ENCODE measurements at places on chromosomes 12 and 14.

DNA sequence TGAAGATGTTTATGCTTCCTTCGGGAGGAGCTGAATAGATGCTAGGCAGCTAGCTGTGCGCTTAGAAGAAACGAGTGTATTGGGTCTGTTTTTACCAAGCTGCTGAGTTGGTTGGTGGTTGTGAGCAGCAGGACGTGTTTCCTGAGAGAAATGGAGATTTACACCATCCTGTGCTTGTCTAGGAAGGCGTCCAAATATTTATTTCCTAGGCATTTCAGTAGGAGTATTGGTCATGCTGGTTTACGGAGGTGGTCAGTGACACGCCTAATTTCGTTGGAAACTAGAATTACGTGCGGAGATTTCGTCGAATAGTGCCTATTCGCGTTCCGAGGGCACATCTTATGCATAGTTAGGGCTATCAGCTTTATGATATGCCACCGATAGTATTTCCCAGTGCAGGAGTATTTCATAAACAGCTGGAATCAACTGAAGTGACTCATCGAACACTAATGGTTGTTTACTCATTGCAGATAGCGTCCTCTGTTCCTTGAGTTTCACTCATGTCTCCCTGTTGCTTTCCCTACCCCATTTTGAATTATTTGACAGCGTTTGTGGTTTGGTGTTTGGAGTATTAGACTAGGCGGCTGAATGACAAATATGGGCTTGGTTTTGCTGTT, 780 bp downstream of the TBC1D15 start:
- DNase-seq, result no peak

DNA sequence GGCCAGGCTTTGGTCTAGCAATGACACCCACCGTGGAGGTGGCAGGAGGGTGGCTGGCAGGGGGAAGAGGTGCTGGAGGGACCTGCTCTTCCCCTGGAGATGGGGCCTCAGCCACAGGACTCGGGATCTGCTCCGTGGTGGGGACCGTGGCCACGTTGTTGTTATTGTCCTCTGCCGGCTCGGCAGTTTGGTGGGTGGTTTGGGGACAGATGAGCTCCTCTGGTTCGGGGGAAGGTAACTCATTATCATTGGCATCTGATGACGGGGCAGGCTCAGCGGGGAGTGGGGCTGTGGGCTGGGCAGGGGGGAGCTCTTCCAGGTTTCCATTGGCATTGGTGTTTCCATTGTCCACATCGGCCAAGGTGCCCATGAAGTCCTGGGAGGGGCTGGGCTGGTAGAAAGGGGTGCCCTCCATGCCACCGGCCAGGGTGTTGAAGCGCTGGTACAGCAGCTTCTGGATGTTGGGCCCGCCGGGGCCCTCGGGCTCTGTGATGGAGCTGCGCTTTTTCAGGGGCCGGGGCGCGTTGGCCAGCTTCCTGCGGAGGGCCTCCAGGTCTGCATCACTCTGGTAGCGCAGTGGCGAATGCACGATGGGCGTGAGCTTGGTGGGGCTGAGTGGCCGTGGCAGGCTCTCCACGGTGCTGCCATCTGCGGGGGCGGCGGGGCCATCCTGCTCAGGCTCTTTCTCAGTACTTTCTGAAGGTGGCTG, 24.3 kb downstream of the ZFYVE21 start:
- no peak for DNase-seq

DNA sequence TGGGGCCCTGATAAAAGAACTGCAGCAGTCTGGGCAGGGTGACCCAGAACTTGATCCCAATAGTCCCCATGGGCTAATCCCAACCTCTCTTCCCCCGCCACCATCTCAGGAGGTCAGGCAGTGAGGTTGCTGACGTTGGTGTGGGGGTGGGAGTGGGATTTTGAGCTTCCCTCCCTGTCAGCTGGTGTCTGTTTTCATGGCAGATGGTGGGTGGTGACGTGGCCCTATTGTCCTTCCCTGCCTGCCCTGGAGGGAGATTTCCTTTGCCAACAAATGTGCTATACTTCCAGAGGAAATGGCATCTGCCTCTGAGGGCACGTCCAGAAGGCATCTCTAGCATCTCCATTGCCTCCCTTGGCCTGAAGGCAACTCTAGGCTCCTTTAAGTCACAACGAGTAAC, 37.7 kb downstream of the NEUROD4 start:
- DNase-seq, result no peak

DNA sequence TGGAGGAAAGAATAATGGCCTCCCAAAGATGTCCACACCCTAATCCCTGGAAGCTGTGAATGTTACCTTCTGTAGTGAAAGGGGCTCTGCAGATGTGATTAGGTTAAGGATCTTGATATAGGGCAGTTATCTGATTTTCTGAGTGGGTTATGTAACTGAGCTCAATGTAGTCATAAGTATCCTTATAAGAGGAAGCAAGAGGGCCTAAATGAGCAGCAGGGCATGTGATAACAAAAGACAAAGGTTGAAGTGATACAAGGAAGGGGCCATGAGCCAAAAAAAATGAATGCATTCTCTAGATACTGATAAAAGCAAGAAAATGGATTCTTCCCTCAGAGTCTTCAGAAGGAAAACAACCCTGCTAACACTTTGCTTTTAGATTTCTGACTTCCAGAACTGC, 78.8 kb downstream of the OSBPL8 start:
- DNase-seq, result no peak

GRCh38 chr12:108037960-108038359, 91.1 kb upstream of the WSCD2 start:
- DNase-seq, result no peak

DNA sequence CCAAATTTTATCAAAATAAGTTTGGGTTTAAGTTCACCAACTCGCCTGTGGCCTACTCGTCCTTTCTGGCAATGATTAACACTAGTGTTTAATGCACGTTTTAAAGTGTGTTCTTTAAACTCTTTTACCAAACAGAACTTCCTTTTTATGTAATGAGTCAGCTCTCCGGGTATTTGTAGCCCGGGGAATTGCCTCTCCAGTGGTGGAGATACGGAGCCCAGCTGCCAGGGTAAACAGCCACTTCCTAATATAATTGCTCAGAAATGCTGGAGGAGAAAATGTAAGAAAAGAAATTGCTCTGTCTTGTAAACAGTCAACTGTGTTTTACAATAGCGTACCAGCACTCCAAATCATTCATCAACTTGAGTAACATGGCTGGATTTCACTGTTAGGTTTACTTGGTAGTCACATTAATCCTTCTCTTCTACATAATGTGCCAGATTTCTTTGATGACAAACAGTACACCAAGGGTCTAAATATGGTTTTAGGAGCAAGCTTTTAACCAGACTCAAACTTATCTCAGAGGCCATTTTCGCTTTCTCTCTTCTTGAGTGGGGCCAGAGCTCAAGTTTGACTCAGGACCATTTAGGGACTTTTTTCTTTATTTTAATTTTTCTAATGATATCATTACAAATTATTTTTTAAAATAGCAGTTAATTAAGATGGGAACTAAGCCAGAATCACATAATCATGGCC, 101.2 kb upstream of the SLC38A2 start:
- DNase-seq, result no peak

DNA sequence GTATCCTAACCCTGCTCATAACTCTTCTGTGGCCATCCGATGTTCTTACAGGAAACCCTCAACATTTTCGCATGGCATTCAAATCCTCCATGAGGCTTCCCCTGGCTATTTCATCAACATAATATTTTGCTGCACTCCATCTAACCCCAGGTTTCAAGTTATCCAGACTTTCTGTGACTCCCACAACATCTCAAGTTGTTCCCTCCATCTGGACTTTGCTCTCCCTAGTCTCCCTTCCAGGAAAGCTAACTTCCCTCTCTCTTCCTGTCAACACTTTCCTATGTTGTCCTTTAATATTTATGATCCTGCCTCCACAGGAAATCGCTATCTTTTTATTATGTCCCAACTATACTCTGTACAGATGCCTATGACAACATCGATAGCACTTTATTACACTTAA, 146.1 kb downstream of the METTL25 start:
- no peak for DNase-seq

GRCh38 chr12:47989023-47989417, 15.3 kb downstream of the COL2A1 start:
- no peak for DNase-seq

- DNase-seq, result no peak
These were observed 198.0 kb downstream of the FOXN3 start for GRCh38 chr14:89219051-89219450.

- no peak for DNase-seq
These were observed 3.5 kb upstream of the LPAR5 start for GRCh38 chr12:6639151-6639801.

DNA sequence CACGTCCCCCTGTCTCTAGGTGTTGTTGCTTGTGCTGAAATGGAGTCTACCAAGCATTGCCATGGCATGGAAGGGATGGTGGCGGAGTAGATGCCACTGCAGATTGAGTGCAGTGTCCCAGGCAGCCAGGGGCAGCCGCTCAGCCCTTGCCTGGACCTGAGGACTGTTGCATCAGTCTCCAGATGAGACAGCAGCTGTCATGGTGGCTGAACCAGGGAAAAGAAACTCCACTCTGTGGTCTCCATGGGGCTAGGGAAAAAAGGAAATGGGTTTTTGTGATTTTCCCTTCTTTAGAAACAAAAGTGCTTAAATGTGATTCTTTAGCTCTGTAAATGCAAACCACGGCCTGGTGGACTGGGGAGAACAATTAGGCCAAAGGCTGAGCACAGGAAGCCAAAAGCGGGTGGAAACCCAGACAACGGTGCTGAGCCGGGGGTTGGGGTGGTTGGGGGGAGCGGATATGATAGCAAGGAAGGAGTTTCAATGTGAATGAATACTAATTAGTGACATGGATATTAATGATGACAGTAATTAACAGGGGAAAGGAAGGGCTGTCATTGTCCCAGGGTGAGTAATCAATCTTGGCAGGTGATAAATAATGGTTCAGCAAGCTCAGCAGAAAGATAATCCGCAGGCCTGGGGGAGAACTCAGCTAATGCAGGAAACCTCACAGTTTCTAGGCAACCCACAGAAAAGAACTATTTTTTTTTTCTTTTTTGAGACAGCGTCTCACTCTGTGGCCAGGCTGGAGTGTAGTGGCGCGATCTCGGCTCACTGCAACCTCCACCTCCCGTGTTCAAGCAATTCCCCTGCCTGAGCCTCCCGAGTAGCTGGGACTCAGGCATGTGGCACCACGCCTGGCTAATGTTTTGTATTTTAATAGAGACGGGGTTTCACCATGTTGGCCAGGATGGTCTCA, 442.6 kb downstream of the DPF3 start:
- DNase-seq, result peak; percentile 85

DNA sequence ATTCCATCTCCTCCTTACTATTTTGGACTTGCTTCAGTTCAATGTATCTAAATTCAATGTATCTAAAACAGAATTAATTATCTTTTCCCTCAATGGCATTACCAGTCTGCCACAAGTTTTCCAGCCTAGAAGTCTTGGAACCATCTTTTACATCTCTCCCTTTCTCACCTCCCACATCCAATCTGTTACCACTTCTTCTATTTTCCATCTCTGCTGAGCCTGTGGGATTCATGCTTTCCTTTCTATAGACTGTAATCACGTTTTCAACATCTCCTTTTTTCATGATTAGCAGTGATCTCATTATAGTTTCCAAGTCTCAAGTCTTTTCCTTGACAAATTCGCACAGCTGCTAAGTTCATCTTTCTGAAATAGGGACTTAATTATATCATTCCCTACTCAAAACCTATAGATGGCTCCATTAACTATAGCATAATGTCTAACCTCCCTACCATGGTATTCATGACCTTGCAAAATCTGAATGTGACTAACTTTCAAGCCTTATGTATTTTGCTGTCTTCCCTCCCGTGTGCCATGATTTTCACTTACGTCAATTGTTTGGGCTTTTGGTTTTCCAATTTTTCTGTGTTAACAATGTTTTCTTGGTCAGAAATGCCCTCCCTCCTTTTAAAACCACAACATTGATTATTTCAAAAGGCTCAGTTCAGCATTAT, 20.5 kb upstream of the PTPRB start:
- DNase-seq, result no peak

DNA sequence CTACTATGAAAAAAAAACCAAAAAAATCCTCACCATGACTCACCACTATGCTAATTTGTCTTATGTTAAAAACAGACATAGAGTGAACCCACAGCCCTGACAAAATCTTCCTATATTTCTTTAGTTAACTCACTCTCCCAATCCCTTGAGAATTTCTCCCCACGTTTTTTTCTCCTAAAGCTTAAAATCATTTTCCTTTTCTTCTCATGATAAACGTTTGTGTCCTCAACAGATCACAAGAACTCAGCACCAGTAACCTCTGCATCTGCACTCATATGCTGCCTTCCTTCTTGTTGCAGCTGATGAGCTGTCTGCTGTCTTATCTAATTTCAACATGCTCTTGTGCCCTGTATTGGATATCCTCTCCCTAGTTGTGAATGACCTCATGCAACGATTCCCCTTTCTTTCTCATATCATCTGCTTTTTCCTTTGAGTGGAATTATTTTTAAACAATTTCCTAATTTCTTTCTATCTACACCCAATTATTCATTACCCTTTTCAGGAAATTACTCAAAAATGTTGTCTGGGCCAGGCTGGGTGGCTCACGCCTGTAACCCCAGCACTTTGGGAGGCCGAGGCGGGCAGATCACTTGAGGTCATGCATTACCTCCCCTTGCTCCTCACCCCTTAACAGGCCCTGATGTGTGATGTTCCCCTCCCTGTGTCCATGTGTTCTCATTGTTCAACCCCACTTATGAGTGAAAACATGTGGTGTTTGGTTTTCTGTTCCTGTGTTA, 427.5 kb upstream of the MGAT4C start:
- DNase-seq, result no peak

- DNase-seq, result no peak
These were observed 10.3 kb downstream of the KRT75 start for GRCh38 chr12:52423661-52424500.

- no peak for DNase-seq
These were observed 234.0 kb downstream of the EGLN3 start for GRCh38 chr14:33716921-33717320.

- no peak for DNase-seq
These were observed 12.4 kb downstream of the ST8SIA1 start for GRCh38 chr12:22322091-22322490.

- no peak for DNase-seq
These were observed 200.9 kb downstream of the RAD51B start for GRCh38 chr14:68020493-68020892.

DNA sequence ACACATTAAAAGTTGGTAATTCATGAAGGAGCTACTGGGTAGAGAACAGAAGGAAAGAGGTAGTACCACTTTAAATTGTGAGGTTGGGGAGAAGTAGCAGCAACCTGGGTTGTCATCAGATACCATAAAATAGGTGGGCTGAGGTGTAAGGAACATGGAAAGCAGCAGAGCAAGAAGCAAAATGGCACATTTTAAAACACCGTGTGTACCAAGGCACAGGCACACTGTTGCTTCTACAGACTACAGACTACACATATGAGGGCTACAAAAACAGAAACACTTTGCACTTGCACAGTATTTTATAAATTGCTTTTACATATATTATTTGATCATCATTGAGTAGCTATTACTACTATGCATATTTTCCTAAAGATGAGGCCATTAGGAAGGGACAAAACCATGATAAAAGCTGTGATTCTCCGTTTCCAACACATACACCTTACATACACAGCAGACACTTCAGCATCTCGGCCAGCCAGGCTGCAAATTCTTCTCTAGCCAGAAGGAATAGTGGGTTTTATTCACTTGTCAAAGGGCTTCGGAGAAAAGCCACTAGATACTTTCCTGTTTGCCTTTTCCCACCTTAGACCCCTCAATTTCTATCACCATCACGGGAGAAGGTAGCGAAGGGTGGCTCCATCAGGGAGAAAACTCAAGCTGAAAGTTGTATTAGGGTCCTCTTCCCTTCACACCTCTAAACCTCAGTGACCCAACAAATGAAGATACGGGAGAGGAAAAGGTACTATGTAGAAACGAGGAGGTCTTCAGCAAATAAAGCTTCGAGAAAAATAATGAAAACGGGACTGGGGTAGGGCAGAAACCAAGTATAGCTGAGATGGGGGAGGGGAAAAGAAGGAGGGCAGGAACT, 1.6 kb downstream of the PYM1 start:
- DNase-seq, result no peak
